ENCODE measurements at places on chromosomes 5 and 9.

GRCh38 chr5:171264843-171265242, 44.2 kb upstream of the TLX3 start:
- DNase-seq = no peak

DNA sequence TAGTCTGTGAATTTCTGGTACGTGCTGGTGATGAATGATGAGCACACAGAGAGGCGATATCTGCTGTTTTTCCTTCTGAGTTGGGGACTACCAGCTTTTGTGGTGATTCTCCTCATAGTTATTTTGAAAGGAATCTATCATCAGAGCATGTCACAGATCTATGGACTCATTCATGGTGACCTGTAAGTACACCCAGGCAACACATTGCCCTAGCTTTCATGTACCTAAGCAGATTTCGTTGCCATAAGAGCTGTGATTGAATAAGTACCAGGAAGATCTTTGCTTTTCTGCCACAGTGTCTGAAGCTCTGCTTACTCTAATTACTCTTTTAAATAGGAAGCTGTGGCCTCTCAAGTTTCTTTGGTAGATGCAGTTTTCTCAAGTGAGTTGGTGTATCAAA, 397.8 kb downstream of the ARRDC3 start:
- no peak for DNase-seq

- no peak for DNase-seq
These were observed 81.9 kb downstream of the DMRTA1 start for GRCh38 chr9:22528485-22528884.

- no peak for DNase-seq
These were observed 210.7 kb upstream of the CDH10 start for GRCh38 chr5:24855485-24855884.

GRCh38 chr5:73497497-73498056, 665 bp upstream of the BTF3 start:
- no peak for DNase-seq

GRCh38 chr9:128098297-128099230, 29.0 kb downstream of the PTGES2 start:
- peak; percentile 27 for DNase-seq

Measured in stimulated activated CD4-positive, alpha-beta T cell treated with anti-CD3 and anti-CD28 coated beads, TNF-alpha, amount 100 ng/mL, for 1 hour (primary cell).